ENCODE measurements at places on chromosomes 11 and 22.

- no peak for DNase-seq
Observed at GRCh38 chr22:48748860-48749554, 1078.7 kb downstream of the BRD1 start.

DNA sequence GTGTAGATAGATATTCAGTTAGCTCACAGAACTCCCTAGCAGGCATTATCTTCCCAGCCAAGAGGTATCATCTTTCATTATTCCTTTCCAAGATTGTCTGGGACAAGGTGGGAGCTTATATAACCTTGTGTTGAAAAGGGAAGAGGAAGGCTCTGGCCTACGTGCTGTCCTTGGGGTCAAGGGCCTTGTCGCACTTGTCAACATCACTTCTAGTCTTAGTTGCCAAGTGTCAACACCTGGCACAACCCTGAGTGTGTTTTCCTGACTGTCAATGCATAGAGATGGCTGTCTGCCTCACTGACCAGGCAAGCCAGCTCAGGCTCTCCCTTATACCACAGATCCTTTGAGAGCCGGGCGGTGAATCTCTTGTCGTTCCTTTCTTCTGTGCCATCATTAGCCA is 331.9 kb downstream of the CNTN5 start:
- DNase-seq: no peak

GRCh38 chr11:72788241-72788640 is 5.6 kb downstream of the STARD10 start:
- DNase-seq: no peak

GRCh38 chr11:114326776-114327175 is 30.6 kb downstream of the NNMT start:
- no peak for DNase-seq

DNA sequence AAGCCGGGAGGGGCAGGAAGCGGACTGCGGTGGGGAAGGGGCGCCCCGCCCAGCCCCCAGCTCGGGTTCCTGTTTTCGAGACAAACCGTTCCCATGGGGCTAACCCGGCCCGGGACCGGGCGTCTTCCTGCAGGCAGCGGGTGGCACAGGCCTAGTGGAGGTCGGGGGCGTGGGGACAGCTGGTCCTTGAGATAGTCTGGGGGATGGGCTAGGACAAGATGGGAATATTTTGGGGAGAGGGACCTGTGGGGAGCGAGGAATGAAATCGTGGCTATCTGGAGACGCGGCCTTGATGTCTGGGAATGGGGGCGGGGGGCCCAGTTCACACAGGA is 1.2 kb upstream of the RASGRP2 start:
- peak; percentile 82 for DNase-seq

DNA sequence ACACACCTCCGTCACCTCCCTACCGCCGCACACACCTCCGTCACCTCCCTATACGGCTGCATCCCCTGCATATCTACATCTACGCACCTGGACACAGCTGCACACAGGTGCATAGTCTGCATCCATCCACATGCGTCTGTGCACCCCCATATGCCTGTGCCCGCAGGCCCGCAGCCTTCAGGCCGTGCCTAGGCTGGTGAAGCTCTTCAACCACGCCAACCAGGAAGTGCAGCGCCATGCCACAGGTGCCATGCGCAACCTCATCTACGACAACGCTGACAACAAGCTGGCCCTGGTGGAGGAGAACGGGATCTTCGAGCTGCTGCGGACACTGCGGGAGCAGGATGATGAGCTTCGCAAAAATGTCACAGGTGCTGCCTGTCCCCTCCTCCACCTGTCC is 4.8 kb downstream of the PKP3 start:
- no peak for DNase-seq

DNA sequence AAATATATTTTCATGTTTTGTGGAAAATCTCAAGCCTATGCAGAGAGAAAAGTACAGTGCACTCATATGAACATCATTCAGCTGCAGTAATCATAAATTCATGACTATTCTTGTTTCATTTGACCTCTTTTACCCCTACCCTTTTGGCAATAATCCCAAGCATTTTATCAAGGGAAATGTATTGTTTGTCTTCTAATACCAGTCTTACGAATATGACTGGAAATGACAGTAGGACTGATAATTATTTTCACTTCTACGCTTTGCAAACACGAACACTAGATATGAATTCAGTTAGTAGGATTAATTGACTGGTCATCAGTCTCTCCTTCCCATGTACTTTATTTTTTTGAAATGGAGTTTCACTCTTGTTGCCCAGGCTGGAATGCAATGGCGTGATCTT is 90.3 kb downstream of the MTMR3 start:
- DNase-seq: no peak

- DNase-seq: no peak
Observed at GRCh38 chr11:9142732-9143131, 51.3 kb upstream of the SCUBE2 start.

DNA sequence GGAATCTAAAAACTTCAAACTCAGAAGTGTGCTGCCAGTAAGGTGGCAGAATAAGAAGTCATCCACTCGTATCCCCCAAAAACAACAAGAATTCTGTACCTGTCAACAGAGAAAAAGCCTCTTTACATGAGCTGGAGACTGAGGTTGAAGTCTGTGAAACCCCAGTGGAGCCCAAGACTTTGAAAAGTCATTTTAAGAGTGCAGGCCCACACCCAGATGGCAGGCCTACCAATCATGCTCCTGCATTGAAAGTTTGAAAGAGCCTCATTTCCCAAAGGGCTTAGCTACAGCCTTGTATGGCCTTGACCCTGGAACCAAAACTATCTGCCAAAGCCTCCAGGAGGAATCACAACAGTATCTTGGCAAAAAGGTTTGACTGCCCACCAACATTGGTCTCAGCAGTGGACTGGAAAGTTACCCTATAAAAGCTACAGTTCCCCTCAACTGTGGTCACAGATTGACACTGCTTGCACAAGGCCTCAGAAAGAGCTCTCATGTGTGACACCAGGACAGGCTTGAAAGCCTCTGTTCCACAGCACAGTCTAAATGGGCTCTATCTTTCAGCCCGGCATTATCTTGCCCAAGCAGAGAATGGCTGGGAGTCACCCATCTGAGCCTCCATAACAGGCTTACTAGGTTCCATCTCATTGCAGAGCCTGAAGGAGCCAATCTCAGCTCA is 47.7 kb downstream of the SLC22A9 start:
- no peak for DNase-seq

DNA sequence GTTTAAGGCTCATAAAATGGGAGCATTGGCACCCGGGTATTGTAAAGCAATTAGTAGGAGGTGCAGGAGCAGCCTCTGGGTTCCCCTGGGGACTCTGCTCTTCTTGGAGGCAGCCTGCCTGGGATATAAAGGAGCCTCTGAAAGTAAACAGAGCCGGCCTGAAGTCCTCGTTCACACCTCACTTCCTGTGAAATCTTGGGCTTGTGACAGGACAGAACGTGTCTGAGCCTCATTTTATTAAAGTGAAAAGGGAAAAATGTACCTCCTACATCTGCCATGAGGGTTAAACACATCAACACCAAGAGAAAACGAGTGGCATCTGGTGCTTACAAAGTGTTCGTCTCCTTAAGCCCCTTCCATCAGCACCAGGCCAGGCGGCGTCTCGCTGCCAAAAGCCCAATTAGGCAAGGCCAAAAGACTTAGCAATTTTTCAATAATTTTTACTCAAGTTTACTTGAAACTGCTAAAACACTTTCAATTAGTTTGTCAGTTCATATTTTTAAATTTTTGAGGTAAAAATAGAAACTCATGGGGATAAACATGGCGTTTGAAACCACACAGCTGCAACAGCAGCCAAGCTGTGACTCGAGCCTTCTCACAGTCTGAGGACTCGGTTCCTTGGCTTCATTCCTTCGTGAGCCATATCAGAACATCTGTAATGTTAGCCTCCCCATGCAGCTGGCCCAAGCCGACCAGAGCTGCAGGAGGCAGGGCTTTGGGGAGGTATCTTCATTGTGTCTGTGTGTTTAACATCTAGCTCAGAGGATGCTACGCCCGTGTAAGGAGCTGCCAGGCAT is 33.6 kb downstream of the MAP6 start:
- DNase-seq: no peak

- DNase-seq: peak; percentile 38
Observed at GRCh38 chr22:41603873-41604332, 14.3 kb upstream of the PMM1 start.

GRCh38 chr11:110134110-110134509 is 40.9 kb downstream of the ZC3H12C start:
- DNase-seq: no peak

GRCh38 chr22:30753701-30754100 is 59.0 kb downstream of the OSBP2 start:
- DNase-seq: no peak

DNA sequence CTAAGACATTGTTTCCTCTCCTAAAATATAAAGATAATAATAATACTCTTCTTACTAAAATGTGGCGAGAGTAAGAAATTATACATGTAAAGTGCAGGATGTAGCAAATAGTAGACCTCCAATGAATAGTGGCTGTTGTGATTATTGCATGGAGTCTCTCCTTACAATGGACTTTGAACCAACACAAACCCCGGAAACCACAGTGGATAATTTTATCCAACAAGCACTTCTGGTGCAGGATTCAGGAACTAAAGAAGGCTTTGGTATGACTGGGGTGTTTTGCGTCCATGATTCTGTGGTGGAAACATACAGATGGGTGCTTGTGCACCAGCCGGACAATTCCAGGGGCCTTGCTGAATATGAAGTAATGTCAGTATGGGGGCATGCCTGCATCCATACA is 146.4 kb upstream of the UBASH3B start:
- DNase-seq: no peak

- DNase-seq: no peak
Observed at GRCh38 chr11:32821517-32821916, 8.2 kb upstream of the PRRG4 start.

- no peak for DNase-seq
Observed at GRCh38 chr22:20531404-20532201, 24.2 kb downstream of the MED15 start.

DNA sequence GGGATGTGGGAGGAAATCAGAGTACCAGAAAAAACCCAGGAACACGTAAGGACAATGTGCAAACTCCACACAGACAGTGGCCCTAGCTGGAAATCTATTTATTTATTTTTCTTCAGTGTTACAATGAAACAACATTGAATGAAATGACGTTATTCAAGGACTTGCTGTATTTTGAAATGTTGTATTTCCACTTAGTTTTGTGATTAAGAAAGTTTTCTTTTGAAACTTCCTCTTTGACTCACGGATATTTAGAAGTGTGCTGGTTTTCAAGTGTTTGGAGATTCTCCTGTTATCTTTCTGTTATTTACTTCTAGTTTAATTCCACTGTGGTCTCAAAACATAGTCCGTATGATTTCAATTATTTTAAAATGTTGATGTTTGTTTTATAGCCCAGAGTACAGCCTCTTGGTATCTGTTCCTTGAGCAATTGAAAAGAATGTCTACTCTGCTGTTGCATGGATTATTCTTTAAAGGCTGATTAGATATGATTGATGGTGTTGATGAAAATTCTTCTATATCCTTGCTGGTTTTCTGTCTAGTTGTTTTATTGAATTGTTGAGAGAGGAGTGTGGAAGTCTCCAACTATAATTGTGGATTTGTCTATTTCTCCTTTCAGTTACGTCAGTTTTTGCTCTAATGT is 141.0 kb downstream of the ARHGAP20 start:
- no peak for DNase-seq

GRCh38 chr22:34319346-34319745 is 399.1 kb upstream of the LARGE1 start:
- no peak for DNase-seq

DNA sequence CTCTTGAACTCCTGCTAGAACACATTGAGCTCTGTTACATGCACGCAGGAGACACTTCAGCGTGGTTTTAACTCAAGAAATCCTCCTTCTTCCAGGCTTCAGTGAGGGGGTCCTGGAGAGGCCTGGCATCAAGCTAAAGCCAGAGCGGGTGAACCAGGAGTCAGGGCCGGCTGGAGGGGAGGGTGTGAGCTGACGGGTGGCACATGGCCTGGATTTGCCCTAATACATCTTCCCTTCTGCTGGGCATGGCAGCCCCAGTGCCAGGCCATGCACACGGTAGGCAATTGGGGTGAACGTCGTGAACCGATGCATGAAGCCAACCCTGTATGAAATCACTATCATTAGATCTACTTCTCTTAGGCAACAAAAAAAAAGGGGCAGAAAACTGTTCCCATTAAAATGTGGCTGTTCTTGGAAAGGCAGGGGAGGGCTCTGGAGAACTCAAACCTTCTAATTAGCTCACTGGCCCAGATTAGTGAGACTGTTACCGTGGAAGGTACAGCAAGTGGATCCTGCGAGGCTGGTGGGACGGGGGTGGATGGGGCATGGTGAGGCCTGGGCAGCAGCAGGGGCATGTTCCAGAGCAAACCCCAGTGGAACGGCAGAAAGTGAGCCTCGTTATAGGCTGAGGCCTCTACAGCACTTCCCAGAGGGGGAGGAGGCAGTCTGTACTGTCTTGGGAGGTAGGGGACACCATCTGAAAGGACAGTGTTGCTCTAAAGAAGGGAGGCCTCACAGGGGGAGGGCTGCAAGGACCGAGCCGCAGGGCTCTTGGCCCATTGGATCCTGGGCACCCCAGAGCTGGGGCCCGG is 10.6 kb downstream of the IFT27 start:
- DNase-seq: no peak

- no peak for DNase-seq
Observed at GRCh38 chr22:24434471-24435322, 7.3 kb downstream of the ADORA2A start.

DNA sequence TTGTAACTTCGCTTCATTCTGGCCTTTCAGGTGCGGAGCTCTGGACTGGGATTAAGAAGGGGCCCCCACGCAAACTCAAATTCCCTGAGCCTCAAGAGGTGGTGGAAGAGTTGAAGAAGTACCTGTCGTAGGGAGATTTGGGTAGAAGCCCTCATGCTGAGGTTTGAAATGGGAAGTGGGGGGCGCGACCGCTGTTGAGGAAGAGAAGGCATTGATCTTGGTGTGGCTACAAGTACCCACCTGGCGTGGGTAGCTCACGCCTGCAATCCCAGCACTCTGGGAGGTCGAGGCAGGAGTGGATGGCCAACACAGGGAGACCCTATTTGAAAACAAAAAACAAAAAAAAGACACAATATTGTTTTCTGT is 779 bp downstream of the SELENOH start:
- no peak for DNase-seq

- DNase-seq: no peak
Observed at GRCh38 chr22:48951836-48952235, 875.8 kb downstream of the BRD1 start.

GRCh38 chr22:46297151-46297812 is 612 bp downstream of the GTSE1 start:
- no peak for DNase-seq

DNA sequence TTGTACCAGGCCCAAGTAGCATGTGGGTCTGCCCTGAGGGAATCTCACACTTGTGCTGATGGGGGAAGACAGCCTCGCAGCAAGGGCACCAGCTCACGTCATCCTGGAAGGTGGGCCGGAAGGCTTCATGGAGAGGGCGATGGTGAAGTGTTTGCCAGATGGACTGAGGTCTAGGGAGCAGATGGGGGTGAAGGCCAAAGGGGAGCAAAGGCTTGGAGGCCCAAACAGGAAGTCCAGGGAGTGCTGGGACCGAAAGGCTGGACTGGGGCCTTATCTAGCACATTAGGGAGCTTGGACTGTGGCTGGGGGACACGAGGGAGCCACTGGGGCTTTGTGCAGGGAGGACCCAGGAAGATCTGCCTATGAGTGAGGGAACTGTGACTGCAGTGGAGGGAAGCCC is 1.2 kb upstream of the TNFRSF13C start:
- no peak for DNase-seq

GRCh38 chr11:3158131-3158591 is 6.9 kb downstream of the OSBPL5 start:
- DNase-seq: no peak

All from activated T-helper 1 cell treated with anti-CD3 and anti-CD28 coated beads, Interleukin-2, amount 50 U/mL, for 16 hours (primary cell).